ENCODE measurements at places on chromosomes 5 and 9. TPM values are rescaled to one million over a fixed set of nuclear protein-coding genes. Genes with fewer than 3 reads are reported as not detected.

- no peak for DNase-seq
Measured at GRCh38 chr5:168935183-168935582, 356.0 kb upstream of the PANK3 start.

- DNase-seq = no peak
Measured at GRCh38 chr5:178564397-178564796, 25.8 kb downstream of the COL23A1 start.

- no peak for DNase-seq
Measured at GRCh38 chr9:79256691-79257213, 315.0 kb upstream of the TLE4 start.

- DNase-seq = no peak
Measured at GRCh38 chr9:128495804-128496417, 8.6 kb upstream of the GLE1 start.

DNA sequence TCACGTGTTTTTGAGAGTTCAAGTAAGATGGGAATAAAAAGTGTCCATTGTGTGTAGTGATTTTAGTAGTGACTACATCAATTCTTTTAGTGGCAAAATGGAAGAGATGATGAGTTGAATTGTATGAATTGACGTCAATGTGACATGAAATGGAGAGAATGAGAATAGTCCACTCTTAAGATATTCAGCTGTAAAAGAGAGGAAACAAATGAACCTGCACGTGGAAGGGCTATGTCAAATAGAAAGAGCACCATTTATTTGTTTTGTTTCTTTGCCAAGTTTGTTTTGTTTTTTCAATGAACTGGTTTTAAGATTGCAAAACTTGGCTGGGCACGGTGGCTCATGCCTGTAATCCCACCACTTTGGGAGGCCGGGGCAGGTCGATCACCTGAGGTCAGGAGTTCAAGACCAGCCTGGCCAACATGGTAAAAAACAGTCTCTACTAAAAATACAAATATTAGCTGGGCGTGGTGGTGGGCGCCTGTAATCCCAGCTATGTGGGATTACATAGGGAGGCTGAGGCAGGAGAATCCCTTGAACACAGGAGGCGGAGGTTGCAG is 453.8 kb downstream of the TAF11L14 start:
- DNase-seq = no peak

- no peak for DNase-seq
Measured at GRCh38 chr9:86828631-86829030, 118.7 kb downstream of the GAS1 start.

GABRA1 gene
- total RNA-seq = not detected

LRRC70 gene
- total RNA-seq = 27.5 TPM

COX7C gene
- total RNA-seq = 508 TPM

DNA sequence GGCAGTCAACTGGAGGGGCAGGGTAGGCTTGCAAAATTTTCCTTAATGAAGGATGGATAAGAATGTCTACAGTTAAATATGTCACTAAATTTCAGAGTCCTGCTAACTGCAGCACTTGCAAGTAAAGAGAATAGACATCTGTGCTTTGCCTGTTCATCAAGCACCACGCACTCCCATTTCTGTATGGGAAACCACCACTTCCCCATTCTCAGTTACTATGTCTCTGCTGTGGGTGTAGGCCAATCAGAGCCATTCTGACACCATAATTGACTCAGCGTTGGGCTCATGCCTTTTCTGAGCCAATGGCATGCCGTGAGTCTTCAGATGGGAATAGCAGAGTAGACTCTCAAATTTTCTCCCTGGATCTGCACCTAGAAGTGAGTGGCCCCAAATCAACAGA is 247.5 kb downstream of the GABRB2 start:
- DNase-seq = no peak

GRCh38 chr9:113506090-113506589 is 42.6 kb downstream of the RGS3 start:
- DNase-seq = no peak

KCNN2 gene
- 7.5 TPM for total RNA-seq

NFIB gene
- total RNA-seq = 119 TPM

CIZ1 gene
- 68.1 TPM for total RNA-seq

- no peak for DNase-seq
Measured at GRCh38 chr5:178533136-178533535, 57.1 kb downstream of the COL23A1 start.

- DNase-seq = no peak
Measured at GRCh38 chr5:64680289-64680688, 10.0 kb upstream of the SHISAL2B start.

Measured in glomerular endothelial cell (primary cell).